Upper lobe of right lung (tissue), 1 donor: ENCODE measurements at places on chromosomes 6 and 20. TPM values are rescaled to one million over a fixed set of nuclear protein-coding genes. Genes with fewer than 3 reads are reported as not detected.

GHRH gene
- total RNA-seq, result not detected

- H3K27ac ChIP-seq, result peak overlapping the region; percentile 59
- no peak overlapping the region for H3K4me3 ChIP-seq
- no peaks in the 10 kb centered on the region for H3K36me3 ChIP-seq
- H3K27me3 ChIP-seq, result no peaks in the 10 kb centered on the region
- peaks cover 30% of the 10 kb centered on the region for H3K4me1 ChIP-seq
Measured at GRCh38 chr6:111551521-111552231, 54.0 kb downstream of the TRAF3IP2 start.

GRCh38 chr20:17627101-17627955, 54.7 kb downstream of the RRBP1 start:
- no peak for DNase-seq
- H3K4me3 ChIP-seq, result no peak overlapping the region
- no peaks in the 10 kb centered on the region for H3K4me1 ChIP-seq
- H3K27me3 ChIP-seq, result no peaks in the 10 kb centered on the region

GRCh38 chr6:37584654-37585522, 85.2 kb upstream of the CCDC167 start:
- H3K36me3 ChIP-seq, result no peaks in the 10 kb centered on the region
- no peak overlapping the region for H3K4me3 ChIP-seq
- no peak for DNase-seq
- no peak overlapping the region for H3K27ac ChIP-seq

DNA sequence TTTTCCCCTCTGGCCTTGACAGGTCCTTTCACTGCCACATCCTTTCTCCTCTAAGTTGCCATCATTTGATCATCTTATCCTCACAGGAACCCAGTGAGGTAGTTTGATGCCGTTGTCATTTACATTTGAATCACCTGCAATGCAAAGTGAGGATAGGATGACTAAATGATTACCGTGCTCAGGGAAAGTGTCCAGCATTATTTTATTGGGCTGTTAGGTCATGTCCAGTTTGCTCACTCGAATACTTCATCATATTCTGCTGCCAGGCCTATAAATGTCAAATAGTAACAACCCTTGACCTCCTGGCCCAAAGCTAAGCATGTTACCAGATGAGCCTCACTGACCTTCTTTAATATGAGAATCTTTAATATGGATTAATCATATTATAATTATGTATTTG, 1068.7 kb upstream of the FLRT3 start:
- H3K27ac ChIP-seq, result no peak overlapping the region
- no peaks in the 10 kb centered on the region for H3K4me1 ChIP-seq
- DNase-seq, result no peak
- no peak overlapping the region for H3K4me3 ChIP-seq
- H3K27me3 ChIP-seq, result no peaks in the 10 kb centered on the region
- no peaks in the 10 kb centered on the region for H3K36me3 ChIP-seq
